ENCODE measurements at places on chromosomes 16 and 17. TPM values are rescaled to one million over a fixed set of nuclear protein-coding genes. Genes with fewer than 3 reads are reported as not detected.

Gene CIAO2B
- 244 TPM for total RNA-seq

DNA sequence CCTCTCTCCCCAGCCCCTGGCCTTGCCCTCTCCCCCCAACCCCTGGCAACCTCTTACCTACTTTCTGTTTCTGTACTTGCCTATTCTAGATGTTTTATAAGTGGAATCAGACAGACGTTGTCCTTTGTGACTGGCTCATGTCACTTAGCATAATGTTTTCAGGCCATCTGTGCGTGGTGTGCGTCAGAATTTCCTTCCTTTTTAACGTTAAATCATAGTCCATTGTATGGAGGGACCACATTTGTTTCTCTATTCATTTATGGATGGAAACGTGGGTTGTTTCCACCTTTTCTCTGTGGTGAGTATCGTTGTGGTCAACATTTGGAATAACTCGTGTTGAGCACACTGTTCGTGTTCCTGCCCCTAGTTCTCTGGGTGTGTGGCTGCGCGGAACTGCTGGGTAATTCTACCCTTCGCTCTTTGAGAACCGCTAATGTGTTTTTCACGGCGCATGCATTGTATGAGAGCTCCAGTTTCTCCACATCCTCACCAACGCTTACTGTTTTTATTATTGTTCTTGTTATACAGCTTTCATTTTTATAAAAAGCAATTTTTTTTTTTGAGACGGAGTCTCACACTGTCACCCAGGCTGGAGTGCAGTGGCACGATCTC, 26.3 kb downstream of the ACTG1 start:
- DNase-seq = no peak

DNA sequence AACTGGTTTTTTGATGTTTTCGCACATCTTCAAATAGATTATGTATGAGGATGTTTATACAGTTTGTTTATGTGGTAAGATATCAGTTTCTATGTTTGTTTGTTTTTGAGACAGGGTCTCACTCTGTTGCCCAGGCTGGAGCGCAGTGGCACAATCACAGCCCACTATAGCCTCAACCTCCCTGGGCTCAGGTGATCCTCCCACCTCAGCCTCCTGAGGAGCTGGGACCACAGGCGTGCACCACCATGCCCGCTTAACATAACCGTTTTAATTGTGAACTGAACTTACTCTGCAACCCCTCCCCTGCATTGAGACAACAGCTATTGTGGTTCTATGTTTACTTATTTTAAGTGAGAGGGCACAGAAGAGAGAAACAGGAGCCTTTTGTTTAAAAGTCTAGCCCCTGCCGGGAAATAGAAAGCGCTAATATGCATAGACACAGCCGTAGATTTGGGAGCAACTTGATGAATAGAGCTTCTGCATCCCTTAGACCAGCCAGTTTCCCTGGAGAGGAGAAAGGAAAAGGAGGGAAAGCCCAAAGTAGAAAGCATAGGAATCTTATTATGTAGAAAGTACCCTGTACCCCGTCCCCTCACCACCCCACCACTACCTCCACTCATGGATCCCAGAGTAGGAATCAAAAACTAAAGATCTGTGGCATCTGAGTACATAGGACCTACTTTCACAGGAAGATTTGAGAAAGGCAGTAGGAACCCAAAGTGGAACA, 19.6 kb upstream of the APPBP2 start:
- no peak for DNase-seq

GRCh38 chr16:77398495-77398894, 36.3 kb downstream of the ADAMTS18 start:
- no peak for DNase-seq

DNA sequence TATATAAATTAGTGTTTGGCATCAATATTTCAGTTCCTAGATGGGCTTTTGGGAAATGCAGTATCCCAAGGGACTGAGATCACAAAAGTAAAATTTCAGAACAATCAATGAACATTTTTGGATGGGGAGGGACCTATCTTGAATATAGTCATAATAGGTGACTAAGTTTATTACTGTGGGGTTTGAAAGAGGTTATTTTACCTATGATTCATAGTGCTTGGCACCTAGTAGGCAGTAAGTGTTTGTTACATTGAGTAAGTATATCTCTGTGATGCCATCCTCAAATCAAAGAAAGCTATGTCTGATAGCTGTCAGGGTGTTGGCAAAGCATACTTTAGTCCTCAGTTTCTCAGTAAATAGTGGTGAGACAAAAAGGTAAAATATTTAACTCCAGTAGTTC, 36.9 kb downstream of the ZNF207 start:
- DNase-seq = no peak

Gene GAS2L2
- total RNA-seq = 0.05 TPM

DNA sequence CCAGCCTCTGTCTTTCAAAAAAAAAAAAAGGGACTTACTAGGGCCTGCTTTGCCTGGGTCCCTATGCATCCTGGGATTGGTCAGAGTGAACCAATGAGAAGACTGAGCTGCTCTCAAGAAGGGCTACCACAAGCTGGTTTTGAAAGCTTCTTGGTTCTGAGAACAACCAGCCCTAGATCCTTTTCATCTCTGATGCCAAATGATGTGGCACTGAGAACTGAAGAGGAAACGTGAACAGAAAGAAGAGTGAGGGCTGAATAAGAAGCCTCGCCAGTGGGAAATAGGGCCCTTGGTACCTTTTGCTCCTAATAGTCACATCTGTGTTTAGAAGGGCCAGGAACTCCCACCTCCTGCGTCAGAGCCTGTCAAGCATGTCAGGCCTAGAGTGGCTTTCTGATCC, 10.7 kb downstream of the TACO1 start:
- no peak for DNase-seq

GRCh38 chr17:73359987-73360410, 48.2 kb upstream of the CDC42EP4 start:
- DNase-seq = no peak

- no peak for DNase-seq
These were observed 9.6 kb upstream of the EVPL start for GRCh38 chr17:76036497-76037261.

Gene GRB2
- total RNA-seq = 134 TPM

GRCh38 chr17:77160091-77160874, 19.5 kb downstream of the SEC14L1 start:
- no peak for DNase-seq

- no peak for DNase-seq
These were observed 1.6 kb upstream of the KRTAP2-4 start for GRCh38 chr17:41067281-41067680.

GRCh38 chr16:10780628-10781027, 37.0 kb downstream of the NUBP1 start:
- no peak for DNase-seq

Gene CACNG4
- not detected for total RNA-seq

All from HT1080 (cell line).